Immature natural killer cell (primary cell): ENCODE measurements at places on chromosomes 13 and 19.

DNA sequence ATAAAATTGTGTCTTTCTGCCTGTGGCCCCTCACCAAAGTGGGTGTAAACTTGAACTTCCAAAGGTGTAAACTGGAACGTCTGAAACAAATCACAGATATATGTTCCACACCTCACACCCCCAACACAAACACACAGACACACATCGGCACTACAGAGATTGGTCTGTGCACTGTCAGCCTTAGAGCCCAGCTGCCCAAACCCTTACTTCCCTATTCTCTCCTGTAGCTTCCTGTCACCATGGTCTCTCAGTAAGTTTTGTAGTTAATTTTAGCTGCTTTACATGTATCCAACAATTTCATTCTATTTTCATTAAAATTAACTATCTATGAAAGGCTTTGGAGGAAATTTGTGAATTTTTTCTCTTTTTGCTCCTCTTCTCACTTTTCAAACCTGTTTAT, 5.4 kb downstream of the TM9SF2 start:
- H3K4me1 ChIP-seq, result peaks cover 70% of the 10 kb centered on the region
- peak overlapping the region; percentile 36 for H3K4me3 ChIP-seq
- H3K36me3 ChIP-seq, result peaks cover 27% of the 10 kb centered on the region
- H3K27ac ChIP-seq, result no peak overlapping the region
- peaks cover 3% of the 10 kb centered on the region for H3K27me3 ChIP-seq
- DNase-seq, result no peak

DNA sequence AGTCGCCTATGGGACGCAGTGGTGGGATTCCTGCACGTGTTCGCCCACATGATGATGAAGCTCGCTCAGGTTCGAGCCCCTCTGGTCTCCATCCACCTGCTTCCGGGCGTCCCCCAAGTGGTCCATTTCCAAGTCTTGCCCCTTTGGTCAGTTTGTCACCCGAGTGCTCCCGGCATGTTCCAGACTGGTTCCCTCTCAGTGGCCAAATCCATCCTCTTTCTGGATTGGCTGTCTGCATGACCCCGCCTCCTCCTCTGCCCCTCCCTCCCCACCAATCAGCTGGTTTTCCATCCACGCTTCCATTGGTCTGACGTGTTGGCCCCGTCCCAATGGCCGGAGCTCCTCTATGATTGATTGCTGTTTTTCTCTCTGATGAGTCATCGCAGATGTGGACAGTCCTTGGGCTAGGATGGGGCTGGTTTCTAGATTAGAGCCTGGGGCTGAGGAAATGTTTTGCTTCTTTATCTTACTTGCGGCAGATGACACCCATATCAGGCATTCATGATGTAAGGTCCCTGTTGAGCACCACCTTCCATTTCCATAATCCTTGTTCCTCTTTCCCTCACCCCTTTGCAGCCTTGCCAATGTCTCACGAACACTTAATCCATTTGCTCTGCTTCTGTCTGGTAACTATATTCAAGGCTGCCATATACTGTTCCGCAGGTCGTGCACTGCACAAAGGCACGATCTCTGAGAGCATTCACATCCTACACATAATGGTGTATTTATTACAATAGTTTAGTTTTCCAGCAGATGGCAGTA, 73.8 kb downstream of the MAP4K1 start:
- peak overlapping the region; percentile 42 for H3K4me3 ChIP-seq
- H3K4me1 ChIP-seq, result peaks cover 16% of the 10 kb centered on the region
- no peak overlapping the region for H3K27ac ChIP-seq
- H3K36me3 ChIP-seq, result no peaks in the 10 kb centered on the region
- peak; percentile 22 for DNase-seq
- H3K27me3 ChIP-seq, result no peaks in the 10 kb centered on the region

DNA sequence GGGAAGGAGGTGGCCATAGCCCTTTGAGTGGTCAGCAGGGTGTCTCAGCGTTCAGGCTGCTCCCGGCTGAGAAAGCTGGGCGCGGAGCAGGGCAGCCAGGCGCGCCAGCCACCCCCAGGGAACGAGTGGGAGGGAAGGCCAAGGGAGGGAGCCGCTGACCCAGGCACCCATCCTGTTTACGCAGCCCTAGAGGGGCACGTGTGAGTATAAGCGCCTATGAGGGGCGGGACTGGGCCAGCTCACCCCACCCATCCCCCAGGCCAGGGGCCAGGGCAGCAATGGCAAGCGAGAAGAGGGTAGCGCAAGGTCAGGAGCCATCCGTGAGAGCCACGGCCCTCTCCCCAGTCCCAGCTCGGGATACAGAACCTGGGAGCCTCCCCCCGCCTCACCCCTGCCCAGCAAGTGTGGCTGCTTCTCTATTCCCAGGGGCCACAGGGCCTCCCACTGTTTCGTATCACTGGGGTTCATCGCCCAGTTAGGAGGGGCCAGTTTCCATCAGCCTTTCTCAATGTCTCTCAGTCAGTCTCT, 897 bp upstream of the DMKN start:
- H3K4me3 ChIP-seq, result no peak overlapping the region
- no peak for DNase-seq
- no peaks in the 10 kb centered on the region for H3K36me3 ChIP-seq
- H3K27ac ChIP-seq, result no peak overlapping the region

DNA sequence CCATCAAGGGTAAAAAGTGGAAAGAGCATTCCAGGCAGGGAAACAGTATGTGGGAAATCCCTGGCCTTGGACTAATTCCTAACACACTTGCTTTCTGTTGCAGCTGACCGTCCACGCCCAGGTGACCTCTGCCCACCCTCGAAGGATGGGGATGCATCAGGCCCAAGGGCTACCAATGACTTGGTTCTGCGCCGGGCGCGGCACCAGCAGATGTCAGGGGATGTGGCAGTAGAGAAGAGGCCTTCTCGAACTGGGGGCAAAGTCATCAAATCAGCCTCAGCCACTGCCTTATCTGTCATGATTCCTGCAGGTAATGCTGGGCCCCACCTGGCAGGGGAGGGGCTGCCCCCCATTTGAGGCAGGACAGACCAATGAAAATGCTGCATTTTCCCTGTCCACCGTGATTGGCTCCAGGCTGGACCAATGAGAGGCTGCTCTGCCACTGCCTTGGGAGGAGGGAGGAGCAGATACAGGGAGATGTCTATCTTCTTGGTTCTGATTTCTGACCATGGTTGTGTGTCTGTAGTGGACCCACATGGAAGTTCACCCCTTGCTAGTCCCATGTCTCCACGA, 12.6 kb downstream of the DNASE2 start:
- H3K36me3 ChIP-seq, result peaks cover 4% of the 10 kb centered on the region
- H3K4me3 ChIP-seq, result peak overlapping the region; percentile 22
- H3K27me3 ChIP-seq, result peaks cover 12% of the 10 kb centered on the region
- H3K4me1 ChIP-seq, result peaks cover 11% of the 10 kb centered on the region
- no peak for DNase-seq

- no peaks in the 10 kb centered on the region for H3K36me3 ChIP-seq
- H3K27me3 ChIP-seq, result peaks cover 50% of the 10 kb centered on the region
- H3K4me3 ChIP-seq, result no peak overlapping the region
- no peak overlapping the region for H3K27ac ChIP-seq
- DNase-seq, result peak; percentile 59
These were observed 3.6 kb upstream of the REXO1 start for GRCh38 chr19:1851654-1852580.

- no peak for DNase-seq
- no peak overlapping the region for H3K4me3 ChIP-seq
- H3K27ac ChIP-seq, result no peak overlapping the region
- no peaks in the 10 kb centered on the region for H3K4me1 ChIP-seq
- no peaks in the 10 kb centered on the region for H3K36me3 ChIP-seq
These were observed 11.7 kb upstream of the MCF2L start for GRCh38 chr13:112957295-112957677.

- H3K4me1 ChIP-seq, result no peaks in the 10 kb centered on the region
- no peak for DNase-seq
- H3K27ac ChIP-seq, result no peak overlapping the region
- peaks cover 4% of the 10 kb centered on the region for H3K36me3 ChIP-seq
- no peak overlapping the region for H3K4me3 ChIP-seq
These were observed 80.5 kb downstream of the CCNA1 start for GRCh38 chr13:36512771-36513170.

- H3K4me1 ChIP-seq, result peaks cover 26% of the 10 kb centered on the region
- peak overlapping the region; percentile 62 for H3K4me3 ChIP-seq
- no peaks in the 10 kb centered on the region for H3K36me3 ChIP-seq
- no peak for DNase-seq
- H3K27me3 ChIP-seq, result peaks cover 2% of the 10 kb centered on the region
These were observed 82.5 kb downstream of the RUBCNL start for GRCh38 chr13:46304546-46304945.

DNA sequence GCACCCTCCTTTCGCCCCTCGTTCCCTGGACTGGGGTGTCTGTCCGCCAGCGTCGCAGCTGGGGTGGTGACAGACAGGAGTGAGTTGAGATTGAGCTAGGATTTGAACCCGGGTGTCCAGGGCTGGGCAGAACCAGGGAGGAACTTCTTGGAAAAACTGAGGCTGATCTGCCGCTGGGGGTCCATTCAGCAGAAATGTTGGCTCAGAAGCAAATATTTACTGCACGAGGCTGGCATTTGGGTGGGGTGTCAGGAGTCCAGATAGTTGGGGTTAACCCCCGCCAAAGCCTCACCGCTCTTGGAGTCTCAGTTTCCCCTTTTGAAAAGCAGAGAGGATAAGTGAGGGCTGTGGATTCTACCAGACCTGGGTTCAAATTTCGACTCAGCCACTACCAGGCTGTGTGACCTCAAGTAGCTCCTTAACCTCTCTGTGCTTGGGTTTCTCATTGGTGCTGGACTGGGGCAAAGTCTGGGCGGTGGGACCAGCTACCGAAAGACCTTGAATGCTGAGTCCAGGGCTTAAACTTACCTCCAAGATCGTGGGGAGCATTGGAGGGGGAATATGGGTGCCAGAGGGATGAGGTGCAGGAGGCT, 20.9 kb downstream of the MAST3 start:
- peak overlapping the region; percentile 93 for H3K4me3 ChIP-seq
- no peak for DNase-seq
- no peaks in the 10 kb centered on the region for H3K36me3 ChIP-seq
- H3K4me1 ChIP-seq, result peaks cover 44% of the 10 kb centered on the region
- H3K27ac ChIP-seq, result peak overlapping the region; percentile 98

- no peaks in the 10 kb centered on the region for H3K4me1 ChIP-seq
- no peaks in the 10 kb centered on the region for H3K36me3 ChIP-seq
- no peak overlapping the region for H3K4me3 ChIP-seq
- H3K27ac ChIP-seq, result no peak overlapping the region
These were observed 200.6 kb downstream of the TEX29 start for GRCh38 chr13:111521030-111521429.

DNA sequence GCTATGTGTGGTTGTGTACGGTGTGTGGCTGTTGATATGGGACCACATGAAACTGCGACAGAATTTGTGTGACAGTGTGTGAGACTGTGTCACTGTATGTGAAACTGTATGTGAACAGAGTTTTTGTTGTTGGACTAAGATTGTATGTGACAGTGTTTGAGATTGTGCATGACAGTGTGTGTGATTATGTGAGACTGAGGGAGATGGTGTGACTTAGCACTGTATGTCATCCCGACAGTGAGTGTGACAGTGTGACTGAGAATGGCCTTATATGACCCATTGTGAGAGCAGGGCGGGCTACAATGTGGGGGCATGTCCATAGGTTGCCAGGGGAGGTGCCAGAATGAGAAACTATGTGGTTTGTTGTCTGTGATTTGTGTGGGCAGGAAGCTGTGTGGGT, 930 bp downstream of the ZNF583 start:
- peak; percentile 27 for DNase-seq
- peaks cover 43% of the 10 kb centered on the region for H3K4me1 ChIP-seq
- peak overlapping the region; percentile 93 for H3K4me3 ChIP-seq
- peak overlapping the region; percentile 91 for H3K27ac ChIP-seq

GRCh38 chr19:39846678-39847486, 703 bp upstream of the FBL start:
- H3K4me3 ChIP-seq, result peak overlapping the region; percentile 90
- no peaks in the 10 kb centered on the region for H3K36me3 ChIP-seq
- H3K27ac ChIP-seq, result peak overlapping the region; percentile 96
- peaks cover 46% of the 10 kb centered on the region for H3K4me1 ChIP-seq

GRCh38 chr19:21705393-21705792, 62.0 kb downstream of the ZNF100 start:
- H3K4me3 ChIP-seq, result no peak overlapping the region
- H3K27me3 ChIP-seq, result no peaks in the 10 kb centered on the region
- DNase-seq, result no peak
- H3K4me1 ChIP-seq, result no peaks in the 10 kb centered on the region
- no peak overlapping the region for H3K27ac ChIP-seq

DNA sequence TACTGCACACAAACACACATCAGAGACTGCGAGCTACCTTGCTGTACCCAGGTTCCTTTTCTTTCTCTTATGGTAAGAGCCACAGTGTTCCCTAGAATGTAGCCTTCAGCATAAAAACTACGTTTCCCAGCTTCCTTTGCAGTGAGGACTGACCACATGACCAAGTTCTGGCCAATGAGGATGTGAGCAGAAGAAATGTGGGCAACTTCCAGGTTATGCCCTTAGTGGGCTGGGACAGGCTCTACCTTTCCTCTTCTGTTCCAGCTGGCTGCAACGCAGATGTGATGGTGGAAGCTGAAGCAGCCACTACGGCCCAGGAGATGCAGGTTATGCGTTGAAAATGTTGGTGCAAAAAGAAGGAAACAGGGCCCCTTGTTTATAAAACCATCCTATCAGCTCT, 27.5 kb downstream of the VRK3 start:
- no peaks in the 10 kb centered on the region for H3K27me3 ChIP-seq
- no peak overlapping the region for H3K27ac ChIP-seq
- H3K4me1 ChIP-seq, result peaks cover 21% of the 10 kb centered on the region
- H3K36me3 ChIP-seq, result peaks cover 55% of the 10 kb centered on the region
- H3K4me3 ChIP-seq, result no peak overlapping the region
- peak; percentile 12 for DNase-seq
